ENCODE measurements at places on chromosomes 12 and 14.

GRCh38 chr12:130708648-130709047 lies 7.5 kb downstream of the RIMBP2 start:
- DNase-seq: no peak

DNA sequence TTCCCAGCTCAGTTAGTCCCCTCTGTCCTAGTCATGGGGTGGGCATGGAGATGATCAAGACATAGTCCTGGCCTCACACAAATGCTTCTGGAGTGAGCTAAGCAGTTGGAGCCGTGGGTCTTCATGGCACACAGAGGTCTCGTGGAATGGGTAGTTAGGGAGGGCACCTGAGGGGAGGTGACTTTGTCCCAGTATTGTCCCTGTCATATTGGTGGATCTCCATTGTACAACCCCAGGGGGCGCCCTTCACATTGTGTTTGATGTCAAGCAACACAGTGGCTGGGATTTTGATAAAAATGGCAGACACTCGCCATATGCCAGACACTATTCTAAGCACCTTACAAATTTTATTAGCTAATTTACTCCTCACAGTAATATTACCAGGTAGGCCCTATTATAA lies 175.4 kb upstream of the LHX5 start:
- DNase-seq: no peak

DNA sequence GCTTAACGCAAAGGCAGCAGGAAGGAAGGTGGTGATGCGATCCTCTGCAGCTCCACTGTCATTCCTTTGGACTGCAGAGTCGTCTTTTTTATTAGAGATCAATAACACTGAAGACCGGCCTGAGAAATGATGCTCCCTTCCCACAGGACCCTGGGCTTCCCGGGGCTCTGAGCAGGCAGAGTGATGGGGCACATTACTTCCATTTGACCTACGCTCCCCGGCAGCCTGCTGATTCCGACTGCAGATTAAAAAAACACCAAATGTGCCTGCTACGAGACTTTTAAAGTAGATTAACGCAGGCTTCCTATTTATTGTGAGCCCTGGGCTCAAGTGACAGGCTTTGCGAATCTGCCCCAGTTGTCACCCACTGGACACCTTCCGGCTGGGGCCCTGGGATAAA lies 37.5 kb downstream of the KCNA1 start:
- no peak for DNase-seq

GRCh38 chr12:93990832-93991803 lies 157.3 kb upstream of the PLXNC1 start:
- DNase-seq: no peak

GRCh38 chr12:53061404-53062010 lies 11.6 kb downstream of the TNS2 start:
- DNase-seq: no peak

DNA sequence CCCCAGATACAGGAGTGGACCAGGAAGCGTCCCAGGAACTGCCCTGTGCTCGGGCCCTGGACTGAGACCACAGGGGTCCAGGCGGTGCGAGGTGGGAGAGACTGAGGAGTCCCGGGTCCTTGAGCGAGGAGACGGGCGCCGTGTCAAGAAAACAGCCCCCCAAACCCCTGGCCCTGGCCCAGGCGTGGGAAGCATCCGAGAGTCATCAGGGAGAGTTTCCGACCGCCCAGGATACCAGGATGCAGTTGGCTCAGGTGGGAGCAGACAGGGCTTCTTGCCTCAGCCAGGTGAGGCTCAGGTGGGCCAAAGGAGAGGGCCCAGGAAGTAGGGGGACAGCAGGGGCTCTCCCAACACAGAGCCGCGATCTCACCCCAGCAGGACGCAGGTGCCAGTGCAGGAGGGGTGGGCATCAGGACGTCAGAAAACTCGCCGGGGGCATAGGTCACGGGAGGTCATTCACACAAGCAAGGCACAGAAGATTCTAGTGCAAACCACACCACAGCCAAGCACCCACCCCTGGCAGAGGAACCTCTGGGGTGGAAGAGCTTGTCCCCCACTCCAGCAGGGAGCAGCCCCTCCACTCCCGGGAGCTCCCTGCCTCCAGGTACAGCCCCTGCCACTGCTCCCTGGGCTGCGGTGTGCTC lies 102.5 kb upstream of the EIF5 start:
- no peak for DNase-seq

DNA sequence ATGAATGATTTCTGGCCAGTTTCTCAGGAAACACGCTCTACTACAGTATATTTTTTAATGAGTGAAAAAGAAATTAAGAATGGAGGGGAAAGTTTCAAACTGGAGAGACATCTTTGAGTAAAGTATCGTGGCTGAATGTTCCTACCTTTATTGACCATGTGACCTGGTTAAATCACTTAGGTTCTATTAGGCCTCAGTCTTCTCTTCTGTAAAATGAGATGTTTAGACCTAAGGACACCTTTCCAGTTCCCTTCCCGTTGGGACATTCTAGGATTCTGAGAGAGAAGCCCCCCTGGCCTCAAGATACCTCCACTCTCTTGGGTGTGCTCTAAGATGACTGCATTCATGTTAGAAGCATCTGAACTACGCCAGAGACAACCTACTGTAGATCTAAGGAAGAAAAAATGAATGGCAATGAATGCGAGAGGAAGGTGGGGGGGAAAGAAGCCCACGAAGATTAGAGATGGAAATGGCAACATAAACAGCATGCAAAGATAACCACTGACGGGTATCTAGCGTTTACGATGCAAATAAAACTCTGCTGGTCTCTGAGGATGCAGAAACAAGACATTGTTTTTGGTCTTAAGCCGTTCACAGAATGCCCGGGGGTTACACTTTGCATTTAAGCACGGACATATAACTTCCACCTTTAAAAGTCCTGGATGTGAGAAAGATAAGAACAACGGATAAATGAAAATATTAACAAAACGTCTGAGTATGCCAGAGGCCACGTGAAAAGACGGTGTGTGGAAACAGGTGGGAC lies 599 bp upstream of the CPSF6 start:
- DNase-seq: no peak

- DNase-seq: no peak
These were observed 40.0 kb downstream of the TSPAN9 start for GRCh38 chr12:3117144-3117581.

DNA sequence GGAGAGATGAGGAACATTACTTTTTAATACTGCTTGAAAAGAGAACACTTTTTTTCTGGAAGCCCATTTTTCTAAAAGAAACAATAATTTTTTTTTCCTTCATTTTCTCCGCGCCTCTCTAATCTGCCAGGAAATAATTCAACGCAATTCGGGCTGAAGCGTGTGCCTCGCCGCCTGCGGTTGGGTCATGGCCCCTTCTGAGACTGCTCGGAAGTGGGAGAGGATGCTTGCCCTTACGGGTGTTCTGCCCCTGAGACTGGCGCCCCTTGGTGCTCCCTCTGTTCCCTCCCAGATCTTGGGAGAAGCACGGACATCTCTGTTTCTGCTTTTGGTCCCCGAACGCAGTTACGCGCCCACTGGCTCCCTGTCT lies 332 bp upstream of the TBC1D30 start:
- DNase-seq: no peak

DNA sequence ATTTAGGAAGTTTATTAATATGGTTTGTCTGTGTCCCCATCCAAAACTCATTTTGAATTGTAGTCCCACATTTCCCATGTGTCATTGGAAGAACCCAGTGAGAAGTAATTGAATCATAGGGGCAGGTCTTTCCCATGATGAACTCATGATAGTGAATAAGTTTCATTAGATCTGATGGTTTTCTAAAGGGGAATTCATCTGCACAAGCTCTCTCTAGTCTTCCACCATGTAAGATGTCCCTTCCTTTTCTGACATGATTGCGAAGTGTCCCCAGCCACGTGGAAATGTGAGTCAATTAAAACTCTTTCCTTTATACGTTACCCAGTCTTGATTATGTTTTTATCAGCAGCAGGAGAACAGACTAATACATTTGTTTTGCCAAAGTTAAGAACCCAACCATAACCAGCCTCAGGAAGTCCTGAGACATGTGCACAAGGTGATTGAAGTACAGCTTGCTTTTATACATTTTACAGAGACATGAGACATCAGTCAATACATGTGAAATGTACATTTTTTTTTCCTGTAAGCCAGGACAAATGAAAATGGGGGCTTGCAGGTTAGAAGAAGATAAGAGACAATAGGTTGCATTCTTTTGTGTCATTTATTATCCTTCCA lies 1136.7 kb downstream of the TMEM121 start:
- no peak for DNase-seq

DNA sequence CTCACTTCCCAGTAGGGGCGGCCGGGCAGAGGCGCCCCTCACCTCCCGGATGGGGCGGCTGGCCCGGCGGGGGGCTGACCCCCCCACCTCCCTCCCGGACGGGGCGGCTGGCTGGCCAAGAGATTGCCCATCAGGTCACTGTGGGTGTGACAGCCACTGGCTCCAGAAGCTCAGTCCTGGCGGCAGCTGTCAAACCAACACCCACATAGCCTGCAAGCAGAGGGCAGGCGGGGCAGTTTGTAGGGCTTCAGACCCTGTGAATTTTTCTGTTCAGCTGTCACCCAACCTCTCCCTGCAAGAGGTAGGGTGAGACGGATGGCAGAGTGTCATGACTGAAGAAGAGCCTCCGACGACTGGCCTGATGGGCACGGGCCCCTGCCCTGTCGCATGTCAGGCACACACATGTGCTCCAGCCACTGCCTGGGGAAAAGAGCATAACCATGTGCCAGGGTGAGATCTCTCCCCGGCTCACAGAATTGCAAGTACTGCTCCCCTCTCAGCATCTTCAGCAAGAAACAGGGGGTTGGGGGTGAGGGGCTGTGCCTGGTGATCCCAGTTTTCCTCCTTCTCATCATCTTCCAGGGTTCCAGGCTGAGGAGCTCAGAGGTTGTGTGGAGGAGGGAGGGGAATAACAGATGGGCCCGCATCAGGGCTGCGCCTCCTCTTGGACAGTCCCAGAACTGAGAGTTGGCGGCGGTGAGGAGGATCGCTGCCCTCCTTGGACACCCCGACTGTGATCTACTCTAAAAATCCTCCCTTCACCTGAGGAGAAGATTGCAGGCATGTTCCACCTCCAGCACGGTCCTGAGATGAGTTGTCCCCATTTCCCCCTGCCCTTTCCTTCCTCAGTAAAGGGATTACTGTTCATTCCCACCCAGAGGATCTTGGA lies 11.2 kb upstream of the PRPH start:
- no peak for DNase-seq

GRCh38 chr14:64628940-64629408 lies 75.2 kb upstream of the PLEKHG3 start:
- DNase-seq: no peak

GRCh38 chr14:24670594-24670993 lies 36.6 kb upstream of the GZMB start:
- no peak for DNase-seq

DNA sequence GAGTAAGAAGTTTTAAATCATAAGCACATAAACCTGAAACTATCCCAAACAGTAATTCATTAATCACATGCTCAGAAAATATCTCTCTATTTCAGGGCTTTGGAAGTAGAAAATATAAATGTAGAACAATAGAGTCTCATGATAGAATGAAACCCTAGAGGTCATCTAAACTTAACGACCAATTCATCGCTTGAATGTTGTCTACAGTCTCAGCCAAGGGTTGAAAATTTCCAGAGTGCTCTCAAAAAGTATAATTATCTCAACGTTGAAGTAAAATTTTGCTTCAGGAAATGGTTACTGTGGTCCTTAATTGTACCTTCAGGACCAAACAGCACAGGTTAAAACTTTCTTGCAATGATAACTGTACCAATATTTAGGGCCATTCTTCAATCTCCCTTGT lies 1053.6 kb upstream of the SEL1L start:
- DNase-seq: no peak

- DNase-seq: no peak
These were observed 205.2 kb downstream of the NUBPL start for GRCh38 chr14:31766315-31766892.

DNA sequence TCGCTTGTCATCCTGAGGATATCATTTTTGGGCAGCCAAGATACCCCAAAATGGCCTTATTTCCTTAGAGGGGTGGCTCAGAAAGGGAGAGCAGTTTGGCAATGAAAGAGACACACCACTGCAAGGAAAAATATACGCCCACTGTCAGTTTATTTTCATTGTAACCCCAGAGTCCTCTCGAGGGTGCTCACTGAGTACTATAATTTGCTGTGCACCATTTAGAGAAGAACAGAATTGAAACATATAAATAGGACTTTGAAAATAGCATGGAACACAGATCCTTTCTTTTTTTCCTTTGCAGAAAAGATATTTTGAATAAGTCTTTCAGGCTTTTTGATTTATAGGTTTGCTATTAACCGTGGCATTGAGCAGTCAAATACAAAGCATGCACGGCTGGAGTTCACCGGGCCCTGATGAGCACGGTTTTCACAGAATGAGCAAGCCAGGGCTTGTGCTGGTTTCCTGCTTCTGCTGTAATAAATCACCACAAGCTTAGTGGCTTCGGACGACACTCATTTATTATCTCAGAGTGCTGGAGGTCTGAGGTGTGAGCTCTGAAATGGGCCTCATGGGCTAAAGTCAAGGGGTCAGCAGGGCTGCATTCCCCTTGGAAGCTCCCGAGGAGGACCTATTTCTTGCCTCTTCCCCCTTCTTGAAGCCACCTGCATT lies 152.3 kb downstream of the ZNF664 start:
- no peak for DNase-seq

DNA sequence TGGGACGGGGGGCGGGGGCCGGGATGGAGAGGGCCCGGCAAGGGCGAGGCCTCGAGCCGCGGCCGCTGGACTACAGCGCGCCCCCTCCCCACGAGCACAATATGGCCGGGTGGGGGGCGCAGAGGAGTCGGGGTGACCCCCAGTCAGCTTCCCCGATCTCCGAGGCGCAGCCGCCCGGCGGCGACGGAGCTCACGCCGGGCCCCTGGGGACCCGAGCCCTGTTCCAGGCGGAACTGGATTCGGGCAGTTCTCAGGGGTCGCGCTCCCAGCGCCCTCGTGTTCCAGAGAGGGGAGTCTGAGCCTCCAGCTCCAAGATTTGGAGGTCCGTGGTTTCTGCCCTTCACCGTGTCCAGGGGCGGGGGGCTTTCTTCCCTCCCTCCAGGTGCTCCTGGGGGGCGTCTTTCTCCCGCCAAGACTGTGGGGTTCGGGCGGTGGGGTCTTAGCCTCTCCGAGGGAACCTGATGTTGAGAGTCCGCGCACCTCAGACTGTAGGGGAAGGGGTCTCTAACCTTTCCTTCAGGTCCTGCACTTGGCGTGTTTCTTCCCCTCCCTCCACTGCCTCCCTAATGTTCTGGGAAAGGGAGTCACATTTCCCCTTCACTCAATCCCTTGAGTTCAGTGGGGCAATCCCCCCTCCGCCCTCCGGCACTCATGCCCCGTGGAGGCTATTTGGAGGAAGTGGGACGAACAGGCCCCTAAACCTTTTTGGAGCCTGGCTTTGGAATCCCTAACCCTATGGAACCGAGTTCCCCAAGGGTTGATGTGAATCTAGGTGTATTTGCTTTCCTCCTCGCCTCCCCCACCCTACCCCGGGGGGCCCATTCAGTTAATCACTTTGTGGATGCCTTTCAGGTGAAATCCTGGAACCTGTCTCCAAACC lies 584 bp downstream of the ACVR1B start:
- DNase-seq: no peak

Measured in activated CD4-positive, CD25-positive, alpha-beta regulatory T cell (primary cell).